Pancreas (tissue), 10 donors: ENCODE measurements at places on chromosomes 5 and 9. TPM values are rescaled to one million over a fixed set of nuclear protein-coding genes. Genes with fewer than 3 reads are reported as not detected.

- peaks cover 9% of the 10 kb centered on the region for H3K4me1 ChIP-seq
- no peaks in the 10 kb centered on the region for H3K36me3 ChIP-seq
- no peaks in the 10 kb centered on the region for H3K27me3 ChIP-seq
- DNase-seq, result no peak
- H3K27ac ChIP-seq, result no peak overlapping the region
These were observed 73.2 kb downstream of the AOPEP start for GRCh38 chr9:94799578-94800264.

GRCh38 chr5:172772112-172772906 is 1.3 kb upstream of the DUSP1 start:
- H3K27me3 ChIP-seq, result no peaks in the 10 kb centered on the region
- H3K27ac ChIP-seq, result peak overlapping the region; percentile 98
- H3K36me3 ChIP-seq, result peaks cover 11% of the 10 kb centered on the region
- H3K4me1 ChIP-seq, result peaks cover 13% of the 10 kb centered on the region
- H3K4me3 ChIP-seq, result no peak overlapping the region

DNA sequence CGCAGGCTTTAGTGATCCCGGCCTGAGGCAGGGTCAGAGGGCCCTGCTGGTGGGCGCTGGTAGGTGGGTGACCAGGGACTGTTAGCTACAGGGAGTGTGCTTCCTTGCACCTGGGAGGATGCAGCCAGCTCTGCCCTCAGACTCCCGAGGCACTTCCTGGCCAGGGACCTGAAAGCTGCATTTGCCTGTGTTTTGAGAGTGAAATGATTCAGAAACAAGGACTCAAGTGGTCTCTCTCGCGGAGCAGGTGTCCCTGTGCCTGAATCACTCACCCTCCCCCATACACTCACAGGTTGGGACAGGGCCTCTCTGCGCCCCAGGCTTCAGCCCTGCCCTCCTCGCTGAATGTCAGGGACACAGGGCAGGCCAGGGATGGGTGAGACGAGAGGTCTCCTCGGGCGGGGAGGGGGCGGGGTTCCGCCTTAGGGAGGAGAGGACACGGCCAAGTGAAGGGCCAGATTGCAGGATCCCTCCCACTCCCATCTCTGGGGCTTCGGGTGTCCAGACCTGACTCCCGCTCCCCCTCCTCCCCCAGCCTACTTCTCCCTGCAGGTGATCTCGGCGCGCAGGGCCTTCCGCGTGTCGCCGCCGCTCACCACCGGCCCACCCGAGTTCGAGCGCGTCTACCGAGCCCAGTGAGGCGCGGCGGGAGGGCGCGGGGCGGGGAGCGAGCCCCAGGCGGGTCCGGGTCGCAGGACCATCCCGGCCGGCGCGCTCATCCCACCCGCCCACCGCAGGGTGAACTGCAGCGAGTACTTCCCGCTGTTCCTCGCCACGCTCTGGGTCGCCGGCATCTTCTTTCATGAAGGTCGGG is 1.5 kb downstream of the LTC4S start:
- H3K27ac ChIP-seq, result peak overlapping the region; percentile 91
- H3K4me3 ChIP-seq, result peak overlapping the region; percentile 86

GRCh38 chr5:136147632-136148031 is 15.0 kb downstream of the SMAD5 start:
- H3K4me1 ChIP-seq, result peaks cover 15% of the 10 kb centered on the region
- DNase-seq, result no peak
- H3K27ac ChIP-seq, result no peak overlapping the region
- H3K4me3 ChIP-seq, result no peak overlapping the region
- H3K27me3 ChIP-seq, result no peaks in the 10 kb centered on the region
- no peaks in the 10 kb centered on the region for H3K36me3 ChIP-seq

DNA sequence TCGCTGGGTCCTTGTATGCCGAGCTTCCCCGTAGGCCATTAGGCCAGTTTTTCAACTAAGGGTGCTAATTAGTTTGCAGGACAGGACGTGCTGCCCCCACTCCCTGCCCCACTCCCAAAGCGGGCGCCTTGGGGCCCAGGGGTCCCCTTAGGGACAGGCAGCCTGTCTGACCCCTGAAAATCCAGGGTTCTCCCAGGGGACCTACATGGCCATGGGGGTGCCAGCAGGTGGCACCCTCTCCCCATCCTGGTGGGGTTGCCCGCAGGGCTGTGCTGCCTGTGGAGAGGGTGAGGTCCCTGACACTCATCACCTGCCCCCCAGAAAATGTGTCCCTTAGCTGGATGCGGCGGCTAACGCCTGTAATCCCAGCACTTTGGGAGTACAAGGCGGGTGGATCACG is 8.5 kb upstream of the CCDC187 start:
- no peaks in the 10 kb centered on the region for H3K36me3 ChIP-seq
- no peak overlapping the region for H3K27ac ChIP-seq
- H3K27me3 ChIP-seq, result no peaks in the 10 kb centered on the region
- no peak overlapping the region for H3K4me3 ChIP-seq
- peak; percentile 79 for DNase-seq

DNA sequence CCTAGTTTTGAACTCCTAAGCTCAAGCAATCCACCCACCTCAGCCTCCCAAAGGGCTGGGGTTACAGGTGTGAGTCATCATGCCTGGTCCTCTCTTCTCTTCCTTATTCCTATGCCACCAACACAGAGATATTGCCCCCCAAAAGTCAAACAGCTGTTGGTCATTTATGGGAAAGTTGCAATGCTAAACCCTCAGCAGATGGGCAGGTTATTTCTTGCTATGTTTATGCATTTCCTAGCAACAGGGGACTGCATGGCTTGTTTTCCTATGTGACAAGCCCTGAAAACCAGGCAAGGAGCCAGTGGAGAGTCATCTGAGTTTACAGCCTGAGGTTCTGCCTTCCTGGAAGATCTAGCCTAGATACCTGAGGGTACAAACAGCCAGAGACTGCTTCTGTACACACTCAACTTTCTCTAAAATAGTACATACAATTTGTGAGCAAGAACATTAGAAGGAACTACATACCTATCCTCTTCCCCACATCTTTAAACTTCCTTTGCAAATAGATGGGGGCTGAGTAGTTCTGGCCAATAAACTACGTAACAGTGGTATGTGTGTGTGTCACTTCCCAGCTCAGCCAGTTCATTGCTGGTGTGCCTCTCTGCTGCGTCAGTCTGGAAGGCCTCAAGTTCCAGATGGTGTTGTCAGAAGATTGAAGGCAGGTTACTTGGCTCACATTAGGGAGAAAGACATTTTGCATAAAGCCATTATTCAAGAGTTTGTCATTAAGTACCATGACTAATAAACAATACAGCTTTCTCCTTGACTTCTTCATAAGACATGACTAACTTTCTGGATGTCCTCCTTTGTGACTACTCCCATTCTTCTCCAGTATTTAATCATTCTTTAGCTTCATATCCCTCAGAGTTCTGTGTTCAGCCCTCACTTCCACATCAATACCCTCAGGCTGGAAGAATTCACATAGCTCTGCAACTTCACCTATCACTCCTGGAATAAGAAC is 65.3 kb downstream of the CSNK1A1 start:
- H3K4me3 ChIP-seq, result no peak overlapping the region
- no peaks in the 10 kb centered on the region for H3K27me3 ChIP-seq
- peak; percentile 79 for DNase-seq
- peak overlapping the region; percentile 89 for H3K27ac ChIP-seq
- no peaks in the 10 kb centered on the region for H3K36me3 ChIP-seq
- peaks cover 33% of the 10 kb centered on the region for H3K4me1 ChIP-seq

GRCh38 chr5:103472265-103472664 is 90.3 kb downstream of the NUDT12 start:
- no peaks in the 10 kb centered on the region for H3K36me3 ChIP-seq
- no peak overlapping the region for H3K4me3 ChIP-seq
- H3K27ac ChIP-seq, result no peak overlapping the region
- H3K4me1 ChIP-seq, result no peaks in the 10 kb centered on the region
- no peaks in the 10 kb centered on the region for H3K27me3 ChIP-seq
- no peak for DNase-seq

- no peaks in the 10 kb centered on the region for H3K4me1 ChIP-seq
- no peaks in the 10 kb centered on the region for H3K36me3 ChIP-seq
- no peak overlapping the region for H3K4me3 ChIP-seq
- H3K27me3 ChIP-seq, result no peaks in the 10 kb centered on the region
- no peak for DNase-seq
- no peak overlapping the region for H3K27ac ChIP-seq
These were observed 589.5 kb downstream of the IRX1 start for GRCh38 chr5:4185127-4185526.

- H3K27me3 ChIP-seq, result no peaks in the 10 kb centered on the region
- no peak overlapping the region for H3K4me3 ChIP-seq
- no peak for DNase-seq
- H3K36me3 ChIP-seq, result no peaks in the 10 kb centered on the region
- H3K4me1 ChIP-seq, result no peaks in the 10 kb centered on the region
These were observed 47.0 kb downstream of the AMBP start for GRCh38 chr9:114031037-114031630.

DNA sequence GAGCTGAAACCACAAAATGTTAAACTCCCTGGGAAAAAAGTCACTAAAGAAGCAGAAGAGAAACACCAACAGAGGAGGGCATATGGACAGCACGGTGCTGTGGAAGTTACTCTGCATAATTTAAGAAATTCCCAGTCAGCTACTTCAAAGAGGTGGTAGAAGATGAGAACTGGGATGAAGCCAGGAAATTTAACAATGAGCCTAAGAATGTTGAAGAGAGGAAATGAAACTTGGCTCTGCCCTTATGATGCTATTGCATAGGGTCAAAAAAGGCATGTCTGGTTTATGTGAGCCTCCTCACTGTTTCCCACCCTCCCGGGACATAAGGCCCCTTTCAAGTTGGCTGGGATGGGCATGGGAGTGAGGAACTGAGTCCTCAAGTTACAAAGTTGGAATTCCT is 25.4 kb upstream of the SNX18 start:
- no peak overlapping the region for H3K27ac ChIP-seq
- H3K4me3 ChIP-seq, result no peak overlapping the region
- H3K27me3 ChIP-seq, result no peaks in the 10 kb centered on the region
- no peaks in the 10 kb centered on the region for H3K36me3 ChIP-seq

DNA sequence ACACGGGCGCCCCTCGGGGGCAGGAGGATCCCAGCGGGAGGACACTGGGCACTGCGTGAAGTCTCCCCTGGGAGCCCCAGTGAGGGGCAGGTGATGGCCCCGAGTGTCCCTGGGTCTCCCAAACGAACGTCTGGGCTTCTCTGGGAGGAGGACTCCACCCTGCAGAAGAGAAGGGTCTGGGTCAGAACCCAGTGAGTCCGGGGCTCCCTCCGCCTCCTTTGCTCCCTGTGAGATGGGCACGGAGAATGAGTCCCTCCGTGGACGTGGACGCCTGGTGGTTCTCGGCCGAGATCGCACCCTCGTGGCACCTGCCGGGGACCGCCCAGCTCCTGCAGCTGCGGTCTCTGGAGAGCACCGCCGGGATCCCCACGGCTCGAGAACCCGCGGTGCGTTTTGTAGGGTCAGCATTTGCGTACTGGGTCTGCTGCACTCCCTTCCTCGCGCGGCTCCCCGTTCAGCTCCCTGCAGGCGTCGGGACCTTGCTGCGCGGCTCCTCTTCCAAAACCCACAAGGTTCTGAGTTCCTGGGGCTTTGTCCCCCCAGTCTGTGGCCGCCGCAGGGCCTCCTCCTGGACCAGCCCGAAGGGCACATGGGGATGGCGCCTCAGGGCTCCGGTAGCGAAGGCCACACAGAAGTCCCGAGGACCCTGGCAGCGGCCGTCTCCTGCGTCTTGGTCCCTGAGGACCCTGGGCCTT is 10.2 kb upstream of the CEP72 start:
- no peak overlapping the region for H3K27ac ChIP-seq
- H3K4me3 ChIP-seq, result no peak overlapping the region
- H3K27me3 ChIP-seq, result no peaks in the 10 kb centered on the region
- no peaks in the 10 kb centered on the region for H3K4me1 ChIP-seq
- H3K36me3 ChIP-seq, result no peaks in the 10 kb centered on the region

GRCh38 chr5:129135633-129136032 is 41.1 kb downstream of the ISOC1 start:
- no peak overlapping the region for H3K4me3 ChIP-seq
- no peak overlapping the region for H3K27ac ChIP-seq
- no peaks in the 10 kb centered on the region for H3K27me3 ChIP-seq
- DNase-seq, result no peak
- H3K4me1 ChIP-seq, result no peaks in the 10 kb centered on the region

DNA sequence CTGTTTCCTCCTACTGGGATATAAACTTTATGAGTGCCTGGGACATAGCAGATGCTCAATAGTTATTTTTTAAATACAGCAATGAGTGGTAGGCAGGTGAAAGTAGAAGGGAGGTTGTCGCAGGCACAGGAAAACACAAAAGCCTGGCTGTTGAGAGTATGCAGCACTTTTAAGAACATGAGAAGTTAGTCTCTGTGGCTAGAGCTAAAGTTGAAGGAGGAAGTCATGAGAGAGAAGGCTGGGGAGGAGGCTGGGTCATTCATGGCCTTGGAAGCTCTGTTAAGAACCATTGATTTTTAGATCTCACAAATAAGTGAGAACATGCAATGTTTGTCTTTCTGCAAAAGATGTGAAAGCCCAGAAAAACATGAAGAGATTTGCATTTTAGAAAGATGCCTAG is 126.7 kb downstream of the PRKACG start:
- H3K4me3 ChIP-seq, result no peak overlapping the region
- no peaks in the 10 kb centered on the region for H3K4me1 ChIP-seq
- no peak for DNase-seq
- H3K36me3 ChIP-seq, result no peaks in the 10 kb centered on the region
- no peak overlapping the region for H3K27ac ChIP-seq

DNA sequence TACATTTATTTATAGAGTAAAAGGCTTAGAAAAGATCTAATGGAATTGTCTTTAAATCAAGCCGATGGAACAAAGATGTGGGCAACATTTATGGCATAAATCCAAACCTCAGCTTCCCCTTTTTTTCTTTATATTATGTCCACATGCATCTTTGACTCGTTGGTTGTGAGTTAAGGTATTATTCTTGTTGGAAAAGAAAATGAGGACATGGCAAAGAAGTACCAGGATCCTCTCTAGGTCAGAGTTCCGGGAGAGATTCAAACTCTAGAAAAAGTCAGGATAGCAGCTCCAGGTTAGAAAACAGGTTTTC is 508 bp upstream of the NME5 start:
- no peak overlapping the region for H3K27ac ChIP-seq
- H3K27me3 ChIP-seq, result no peaks in the 10 kb centered on the region

DNA sequence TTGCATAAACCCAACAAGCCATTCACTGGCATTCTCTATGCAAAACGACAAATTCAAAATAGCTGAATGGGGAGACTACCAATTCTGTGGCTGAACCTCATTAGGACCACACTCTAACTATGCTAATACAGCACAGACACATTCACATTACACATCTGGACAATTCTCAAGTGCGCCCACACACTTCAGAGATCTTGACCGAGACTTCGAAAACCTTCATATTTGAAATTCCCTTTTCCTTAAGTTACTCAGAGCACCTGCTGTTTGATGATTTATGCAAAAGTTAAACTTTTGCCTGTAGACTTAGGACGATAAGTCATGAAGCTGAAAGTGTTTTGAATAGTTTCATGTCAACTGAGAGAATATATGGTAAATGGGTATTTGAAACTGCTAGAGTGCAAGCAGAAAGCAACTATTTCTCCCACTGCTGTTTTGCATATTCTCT is 111.9 kb downstream of the FBN2 start:
- H3K36me3 ChIP-seq, result no peaks in the 10 kb centered on the region
- DNase-seq, result no peak
- H3K27me3 ChIP-seq, result peaks cover 4% of the 10 kb centered on the region
- H3K4me1 ChIP-seq, result peaks cover 4% of the 10 kb centered on the region

- no peaks in the 10 kb centered on the region for H3K36me3 ChIP-seq
- H3K4me3 ChIP-seq, result no peak overlapping the region
- peak; percentile 4 for DNase-seq
- no peak overlapping the region for H3K27ac ChIP-seq
- no peaks in the 10 kb centered on the region for H3K27me3 ChIP-seq
- H3K4me1 ChIP-seq, result no peaks in the 10 kb centered on the region
These were observed 27.0 kb downstream of the TCF7 start for GRCh38 chr5:134141331-134142050.

The IL13 gene
- not detected for total RNA-seq

The REEP2 gene
- 3.3 TPM for total RNA-seq

The CMYA5 gene
- total RNA-seq, result 0.28 TPM

The ARID3C gene
- not detected for total RNA-seq

The SPATA6L gene
- total RNA-seq, result 4.2 TPM

The TMEM252 gene
- not detected for total RNA-seq
